ENCODE measurements at places on chromosomes 12 and 14.

- peak; percentile 59 for DNase-seq
Measured at GRCh38 chr12:103841690-103842584, 903 bp upstream of the NT5DC3 start.

- DNase-seq, result no peak
Measured at GRCh38 chr14:72605921-72606220, 288.0 kb downstream of the DPF3 start.

DNA sequence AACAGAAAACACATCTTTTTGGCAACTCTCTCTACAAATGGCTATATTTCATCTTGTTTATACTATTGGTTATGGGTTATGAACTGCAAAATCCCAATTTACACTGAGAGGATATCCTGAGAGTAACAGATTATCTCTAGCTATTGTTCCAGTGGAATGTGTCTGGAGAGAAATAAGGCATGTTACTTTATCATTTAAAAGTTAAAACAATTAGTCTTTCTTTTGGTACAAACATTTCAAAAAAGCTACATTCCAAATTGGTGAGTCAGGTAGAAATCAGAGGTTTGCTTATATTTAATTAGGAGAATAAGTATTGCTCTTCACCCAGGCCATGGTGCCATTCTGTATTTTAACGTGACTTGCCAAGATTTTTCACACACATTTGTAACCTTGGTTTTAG is 411.6 kb downstream of the CCER1 start:
- no peak for DNase-seq

GRCh38 chr14:22541721-22542120 is 47.3 kb downstream of the DAD1 start:
- no peak for DNase-seq

DNA sequence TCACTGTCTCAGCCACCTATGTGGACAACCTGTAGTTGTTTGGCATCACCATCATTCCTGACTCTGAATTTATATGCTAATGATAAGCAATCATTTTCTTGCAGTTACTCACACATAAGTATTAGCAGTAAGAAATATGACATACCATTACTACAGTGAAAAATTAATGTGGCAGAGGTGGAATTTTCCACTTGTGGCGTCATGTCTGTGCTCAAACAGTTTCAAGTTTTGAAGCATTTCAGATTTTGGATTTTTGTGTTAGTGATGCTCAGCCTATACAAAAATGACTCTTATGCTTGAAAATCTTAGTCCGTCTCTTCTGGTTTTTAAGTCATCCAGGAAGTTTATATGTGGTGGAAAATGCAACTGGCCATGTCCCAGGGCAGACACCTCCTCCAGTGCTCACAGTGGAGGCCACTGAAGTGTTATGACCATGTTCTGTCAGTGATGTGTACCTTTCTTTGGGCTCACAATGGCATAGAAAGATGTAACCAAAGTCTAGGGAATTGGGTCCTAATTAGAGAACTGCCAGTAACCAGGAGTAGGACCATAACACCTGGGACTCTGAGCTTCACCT is 220.6 kb downstream of the SYT1 start:
- no peak for DNase-seq

GRCh38 chr12:131147894-131148293 is 194.2 kb downstream of the ADGRD1 start:
- no peak for DNase-seq
